ENCODE measurements at places on chromosomes 5 and 9.

- DNase-seq = no peak
Observed at GRCh38 chr9:91726406-91727100, 223.5 kb downstream of the ROR2 start.

GRCh38 chr9:20144197-20144596 lies 355.4 kb upstream of the SLC24A2 start:
- DNase-seq = no peak

DNA sequence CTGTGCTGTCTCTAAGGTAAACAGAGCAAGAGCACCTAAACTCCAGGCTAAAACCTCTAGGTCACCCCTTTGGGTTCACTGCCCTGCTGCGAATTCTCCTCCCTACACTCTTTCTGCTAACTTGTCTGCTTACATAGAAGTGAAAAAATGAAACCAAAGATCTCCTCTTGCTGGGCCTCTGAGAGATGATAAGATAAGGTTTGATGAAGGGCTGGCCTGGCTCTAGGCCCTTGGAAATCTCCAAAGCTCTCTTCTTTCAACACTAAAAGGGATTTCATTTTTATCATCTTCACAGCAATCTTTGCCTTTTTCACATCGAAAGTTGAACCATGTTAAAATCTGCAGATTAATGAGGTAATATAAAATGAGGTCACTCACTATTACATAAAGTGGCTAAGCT lies 450.8 kb upstream of the TLE4 start:
- no peak for DNase-seq

GRCh38 chr9:110309681-110310080 lies 28.0 kb downstream of the TXNDC8 start:
- no peak for DNase-seq

DNA sequence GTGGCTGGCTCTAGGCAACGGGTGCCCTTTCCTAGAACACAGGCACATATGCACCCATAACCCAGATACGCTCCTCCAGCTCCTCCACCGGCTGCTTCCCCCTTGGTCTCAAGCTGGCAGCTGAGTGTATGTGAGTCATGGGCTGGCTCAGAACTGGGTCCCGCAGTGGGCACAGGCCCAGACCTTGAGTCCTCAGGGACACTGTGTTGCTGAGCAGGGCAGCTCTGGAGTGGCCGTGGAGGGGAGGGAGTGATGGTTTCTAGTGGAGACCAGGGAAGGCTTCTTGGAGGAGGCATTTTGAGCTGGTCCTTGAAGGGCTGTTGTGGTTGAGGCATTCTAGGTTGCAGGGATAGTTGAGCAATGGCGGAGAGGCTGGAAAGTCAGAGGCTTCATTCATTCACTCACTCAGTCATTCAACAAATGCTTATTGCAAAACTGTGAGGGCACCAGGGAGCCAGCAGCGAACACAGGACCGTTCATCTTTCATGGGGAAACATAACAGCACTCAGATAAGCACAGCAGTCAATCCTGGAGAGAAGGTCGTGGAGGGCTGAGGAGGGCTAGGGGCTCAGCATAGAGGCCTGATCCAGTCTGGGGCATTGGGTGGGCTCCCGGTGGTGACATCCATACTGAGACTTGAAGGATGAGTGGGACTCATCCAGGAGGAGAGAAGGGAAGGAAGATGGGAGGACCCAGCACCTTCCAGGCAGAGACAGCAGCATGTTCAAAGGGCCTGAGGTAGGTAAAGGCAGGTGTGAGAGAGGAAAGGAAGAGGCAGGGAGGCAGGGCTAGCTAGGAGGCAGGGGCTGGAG lies 2.4 kb downstream of the BBLN start:
- DNase-seq = no peak

GRCh38 chr5:141811287-141812155 lies 66.7 kb downstream of the PCDH1 start:
- peak; percentile 15 for DNase-seq

GRCh38 chr5:122351416-122352157 lies 39.5 kb downstream of the SNCAIP start:
- no peak for DNase-seq

DNA sequence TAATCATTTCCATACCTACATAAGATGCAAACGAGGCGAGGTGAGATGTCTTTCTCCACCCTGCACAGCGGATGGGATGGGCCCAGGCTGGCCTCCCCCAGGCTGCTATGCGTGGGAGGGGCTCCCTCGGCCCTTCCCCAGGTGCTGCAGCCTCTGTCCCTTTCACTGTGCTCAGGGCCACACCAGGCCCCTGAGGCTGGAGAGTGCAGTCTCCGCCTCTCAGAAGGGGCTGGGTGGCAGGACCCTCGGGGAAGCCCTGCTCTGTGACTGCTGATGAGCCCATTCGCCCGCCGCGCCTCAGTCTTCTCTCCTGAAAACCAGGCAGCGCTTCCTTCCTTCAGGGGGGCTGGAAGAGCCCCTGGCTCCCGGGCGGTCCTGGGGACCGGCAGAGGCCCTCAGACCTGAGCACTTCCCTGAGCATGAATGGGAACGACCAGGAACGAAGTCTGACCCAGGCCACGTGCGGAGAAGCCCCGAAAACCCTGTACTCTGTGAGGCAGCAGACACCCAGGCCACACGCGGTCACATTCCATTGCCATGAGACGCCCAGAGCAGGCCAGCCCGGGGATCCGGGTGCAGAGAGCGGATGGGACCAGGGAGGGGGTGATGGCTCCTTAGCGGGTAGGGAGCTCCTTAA lies 21.9 kb upstream of the NOTCH1 start:
- no peak for DNase-seq

GRCh38 chr5:139863855-139864558 lies 68.4 kb downstream of the PSD2 start:
- DNase-seq = peak; percentile 40

DNA sequence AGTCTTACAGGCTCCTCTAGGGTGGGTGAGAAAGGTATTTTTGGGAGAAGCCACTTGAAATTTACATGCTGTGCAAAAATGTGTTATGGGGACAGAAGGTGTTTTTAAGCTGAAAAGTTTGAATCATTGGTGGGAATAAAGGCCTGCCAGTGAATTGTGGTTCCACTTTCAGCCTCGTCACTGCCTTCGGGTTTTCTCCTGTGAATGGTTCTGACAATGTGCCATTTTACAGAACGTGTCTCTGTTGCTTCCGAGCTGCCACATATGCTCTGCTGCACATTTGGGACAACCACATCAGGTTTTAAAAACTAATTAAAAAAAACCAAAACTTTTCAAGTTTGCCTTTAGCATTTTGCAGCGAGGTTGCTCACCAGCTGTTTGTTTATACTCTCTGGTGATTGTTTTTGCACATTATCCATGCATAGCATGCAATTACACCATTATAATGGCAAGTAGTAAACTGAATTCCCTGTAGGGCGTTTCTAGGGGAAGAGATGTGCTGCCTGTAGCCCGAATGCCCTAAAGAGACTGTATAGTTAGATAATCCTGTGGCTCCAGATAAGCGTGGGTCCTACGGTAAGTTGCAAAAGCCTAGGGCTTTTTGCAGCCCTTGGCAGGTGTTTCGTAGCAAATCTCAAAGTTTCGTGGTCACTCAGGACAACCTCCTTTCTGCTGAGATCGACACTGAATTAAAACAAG lies 40.1 kb upstream of the SUB1 start:
- no peak for DNase-seq

DNA sequence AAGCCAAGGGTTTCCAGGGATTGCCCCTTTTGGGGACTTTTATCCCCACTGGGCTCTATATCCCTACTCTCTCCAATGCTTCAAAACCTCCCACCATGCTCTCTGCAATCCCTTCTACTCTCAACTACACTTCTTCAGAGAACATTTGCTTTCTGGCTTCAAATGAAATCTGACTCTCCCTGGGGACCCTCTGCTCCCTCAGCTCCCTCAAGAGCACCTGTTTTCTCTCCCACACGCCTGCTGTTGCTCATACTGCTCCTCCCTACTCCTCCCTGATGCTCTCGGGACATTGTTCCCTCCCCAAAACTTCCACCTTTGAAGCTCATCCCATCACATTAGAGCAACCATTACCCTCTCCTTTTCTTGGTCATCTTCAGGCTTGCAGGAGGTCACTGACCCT lies 344.9 kb downstream of the CDK5RAP2 start:
- DNase-seq = no peak

- no peak for DNase-seq
Observed at GRCh38 chr9:27367175-27367798, 70.3 kb upstream of the EQTN start.

DNA sequence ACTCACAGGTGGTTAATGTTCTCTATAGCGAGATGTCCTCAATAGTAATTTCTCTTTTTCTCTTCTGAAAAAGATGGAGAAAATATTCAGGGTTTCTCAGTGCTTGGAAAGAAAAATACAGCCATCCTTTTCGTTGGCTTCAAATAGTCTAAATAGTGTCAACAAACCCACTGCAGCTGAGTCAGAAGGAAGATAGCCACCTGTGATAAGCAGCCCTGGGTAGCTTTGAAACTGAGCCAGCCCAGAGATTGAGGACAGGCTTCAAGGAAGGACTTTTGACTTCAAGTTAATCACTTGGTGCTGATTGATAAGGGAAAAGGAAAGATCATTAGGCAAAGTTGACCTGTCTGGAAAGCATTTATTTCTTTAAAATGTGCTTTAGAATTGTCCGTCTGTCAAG lies 78.7 kb upstream of the TYRP1 start:
- DNase-seq = no peak

GRCh38 chr5:55347786-55348185 lies 40.0 kb downstream of the MTREX start:
- DNase-seq = no peak

DNA sequence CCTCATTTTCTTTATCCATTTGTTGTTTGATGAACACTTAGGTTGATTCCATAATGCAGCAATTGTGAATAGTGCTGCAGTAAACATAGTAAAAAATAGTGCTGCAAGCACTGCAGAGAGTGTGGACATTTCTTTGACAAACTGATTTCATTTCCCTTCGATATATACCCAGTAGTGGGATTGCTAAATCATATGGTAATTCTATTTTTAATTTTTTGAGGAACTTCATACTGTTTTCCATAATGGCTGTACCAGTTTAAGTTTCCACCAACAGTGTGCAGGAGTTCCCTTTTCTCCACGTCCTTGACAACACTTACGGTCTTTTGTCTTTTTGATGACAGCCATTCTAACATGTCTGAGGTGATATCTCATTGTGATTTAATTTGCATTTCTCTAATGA lies 138.2 kb upstream of the PLPPR1 start:
- no peak for DNase-seq

- DNase-seq = no peak
Observed at GRCh38 chr9:124574534-124575375, 67.6 kb upstream of the NR5A1 start.

DNA sequence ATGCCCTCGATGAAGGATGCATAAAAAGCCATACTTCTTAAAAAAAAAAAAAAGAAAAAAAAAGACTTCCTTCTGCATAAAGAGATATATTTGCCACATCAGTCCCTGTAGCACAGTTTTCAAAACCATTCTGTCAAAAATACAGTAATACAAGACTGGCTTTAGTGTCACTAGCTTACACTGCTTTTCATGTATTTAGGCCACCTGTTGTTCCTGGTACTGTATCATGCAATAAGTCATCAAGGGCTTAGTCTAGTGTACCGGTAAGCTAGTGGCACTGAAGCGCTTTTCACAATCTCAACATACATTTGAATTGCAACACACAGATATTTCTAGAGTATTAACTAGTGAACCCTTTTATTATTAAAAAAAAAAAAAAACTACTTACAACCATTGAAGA lies 231.2 kb downstream of the NFIB start:
- no peak for DNase-seq

DNA sequence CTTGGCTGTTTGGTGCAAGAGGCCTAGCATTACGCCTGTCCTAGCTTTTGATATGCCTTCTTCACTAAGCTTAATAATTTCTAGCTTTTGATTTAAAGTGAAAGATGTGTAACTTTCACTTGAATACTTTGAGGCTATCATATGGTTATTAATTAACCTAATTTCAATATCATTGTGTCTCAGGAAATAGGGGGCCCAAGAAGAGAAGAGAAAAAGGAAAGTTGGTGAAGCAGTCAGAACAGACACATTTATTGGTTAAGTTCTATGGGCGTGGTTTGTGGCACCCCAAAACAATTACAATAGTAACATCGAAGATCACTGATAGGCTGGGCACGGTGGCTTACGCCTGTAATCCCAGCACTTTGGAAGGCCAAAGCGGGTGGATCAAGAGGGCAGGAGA lies 40.9 kb upstream of the F2RL2 start:
- DNase-seq = no peak

- no peak for DNase-seq
Observed at GRCh38 chr5:150559088-150559487, 51.2 kb downstream of the NDST1 start.

DNA sequence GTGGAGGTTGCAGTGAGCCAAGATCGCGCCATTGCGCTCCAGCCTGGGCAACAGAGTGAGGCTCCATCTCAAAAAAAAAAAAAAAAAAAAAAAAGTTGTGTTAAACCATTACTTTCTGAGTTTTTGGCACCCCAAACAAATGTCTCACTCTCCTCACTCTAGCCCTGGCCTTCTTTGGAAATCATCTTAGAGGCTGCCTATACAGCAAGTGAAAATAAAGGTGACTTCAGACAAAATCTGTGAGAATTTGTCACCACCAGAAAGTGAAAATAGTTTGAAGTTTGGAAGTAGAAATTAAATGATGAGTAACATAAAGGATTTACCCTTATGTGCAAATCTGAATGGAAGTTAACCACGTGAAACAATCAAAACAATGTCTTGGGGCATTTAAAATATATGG lies 7.2 kb upstream of the ZNF131 start:
- no peak for DNase-seq

GRCh38 chr9:108983885-108984284 lies 29.4 kb downstream of the CTNNAL1 start:
- DNase-seq = no peak

GRCh38 chr5:93677359-93677891 lies 64.0 kb downstream of the POU5F2 start:
- DNase-seq = no peak

GRCh38 chr5:68277431-68277830 lies 61.9 kb downstream of the PIK3R1 start:
- DNase-seq = no peak

DNA sequence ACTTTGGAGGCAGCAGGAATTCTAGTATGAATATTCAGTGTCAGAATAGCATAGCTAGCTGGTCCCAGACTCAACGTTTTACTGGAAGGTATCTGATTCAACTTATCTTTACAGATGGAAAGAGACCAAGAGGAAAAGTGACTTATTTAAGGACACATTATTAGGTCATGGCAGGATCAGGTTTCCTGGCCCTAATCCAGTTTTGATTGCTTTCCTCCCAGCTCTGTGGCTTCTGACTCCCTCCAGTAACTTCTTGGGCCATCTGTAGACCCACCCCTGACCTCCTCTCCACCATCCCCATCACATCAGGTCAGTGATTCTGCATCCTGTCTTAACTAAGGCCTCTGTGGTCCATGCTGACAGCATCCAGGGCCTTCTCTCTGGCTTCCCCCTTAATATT lies 38.4 kb downstream of the SH3TC2 start:
- no peak for DNase-seq

DNA sequence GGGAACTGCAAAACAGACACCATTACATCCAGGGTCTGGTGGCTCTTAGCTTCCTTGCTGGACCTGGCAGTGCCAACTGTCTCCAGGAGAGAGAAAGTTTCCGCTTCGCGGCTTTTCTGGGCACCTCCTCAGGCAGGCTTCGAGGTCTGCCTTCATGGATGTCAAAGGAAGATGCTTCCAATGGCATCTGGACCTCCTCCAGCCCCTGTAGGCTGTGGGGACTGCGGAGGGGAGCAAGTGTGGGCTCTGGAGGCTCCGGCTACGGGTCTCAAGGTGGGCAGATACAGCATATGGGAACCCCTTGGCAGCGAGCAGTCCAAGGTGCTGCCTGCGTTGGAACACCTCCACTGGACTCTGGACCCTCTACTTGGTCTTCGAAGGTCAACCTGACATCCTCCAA lies 6.0 kb downstream of the C9orf50 start:
- DNase-seq = no peak
